ENCODE measurements at places on chromosomes 2 and 18. TPM values are rescaled to one million over a fixed set of nuclear protein-coding genes. Genes with fewer than 3 reads are reported as not detected.

The GLB1L gene
- 1.4 TPM for total RNA-seq

The MOGAT1 gene
- total RNA-seq: 0.65 TPM

The CLASP1 gene
- 58.3 TPM for total RNA-seq

GRCh38 chr18:58501066-58501896, 127.6 kb downstream of the ALPK2 start:
- DNase-seq: no peak

GRCh38 chr18:3886575-3887322, 436.8 kb downstream of the TGIF1 start:
- DNase-seq: no peak

- no peak for DNase-seq
These were observed 213.8 kb upstream of the HAAO start for GRCh38 chr2:43005975-43006833.

DNA sequence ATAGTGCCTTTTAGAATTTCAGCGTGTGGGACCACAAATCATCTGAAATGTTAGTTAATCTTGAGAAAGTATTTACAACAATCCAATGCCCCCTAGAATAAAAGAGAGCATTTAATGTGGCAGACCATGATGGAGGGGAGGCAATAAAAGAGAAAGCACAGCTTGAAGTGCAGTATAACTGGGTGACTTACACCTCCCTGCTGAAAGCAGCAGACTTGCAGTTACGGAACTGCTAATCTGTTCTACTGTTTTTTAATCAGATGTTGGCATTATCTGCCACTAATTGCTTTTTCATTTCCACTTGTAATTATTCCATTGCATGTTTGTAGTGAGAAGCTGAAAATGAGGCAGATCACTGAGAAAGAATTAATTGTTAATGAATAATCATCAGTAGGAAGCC, 130.5 kb upstream of the ITGA4 start:
- no peak for DNase-seq

- peak; percentile 54 for DNase-seq
These were observed 888 bp upstream of the TWSG1 start for GRCh38 chr18:9333441-9334328.

- DNase-seq: no peak
These were observed 1185.6 kb upstream of the CELF4 start for GRCh38 chr18:38751211-38751610.
